ENCODE measurements at places on chromosomes 7 and 10. TPM values are rescaled to one million over a fixed set of nuclear protein-coding genes. Genes with fewer than 3 reads are reported as not detected.

The SPDYE2 gene
- total RNA-seq = not detected

The LRRD1 gene
- total RNA-seq = not detected

The PAX4 gene
- not detected for total RNA-seq

The ZNF503 gene
- 28.8 TPM for total RNA-seq

The SHOC2 gene
- total RNA-seq = 49.6 TPM

The UPK3B gene
- 7.6 TPM for total RNA-seq

The HEPACAM2 gene
- not detected for total RNA-seq

The TRIM73 gene
- 5.2 TPM for total RNA-seq

The SUV39H2 gene
- total RNA-seq = not detected

The WDR86 gene
- total RNA-seq = 4.0 TPM

The RARRES2 gene
- 144 TPM for total RNA-seq

The PRPS1L1 gene
- not detected for total RNA-seq

GRCh38 chr10:126126866-126127265 is 230.5 kb downstream of the FANK1 start:
- no peak for DNase-seq

- DNase-seq = no peak
Measured at GRCh38 chr7:159115601-159116501, 28.8 kb downstream of the VIPR2 start.

- no peak for DNase-seq
Measured at GRCh38 chr7:133940368-133940767, 186.8 kb upstream of the LRGUK start.

DNA sequence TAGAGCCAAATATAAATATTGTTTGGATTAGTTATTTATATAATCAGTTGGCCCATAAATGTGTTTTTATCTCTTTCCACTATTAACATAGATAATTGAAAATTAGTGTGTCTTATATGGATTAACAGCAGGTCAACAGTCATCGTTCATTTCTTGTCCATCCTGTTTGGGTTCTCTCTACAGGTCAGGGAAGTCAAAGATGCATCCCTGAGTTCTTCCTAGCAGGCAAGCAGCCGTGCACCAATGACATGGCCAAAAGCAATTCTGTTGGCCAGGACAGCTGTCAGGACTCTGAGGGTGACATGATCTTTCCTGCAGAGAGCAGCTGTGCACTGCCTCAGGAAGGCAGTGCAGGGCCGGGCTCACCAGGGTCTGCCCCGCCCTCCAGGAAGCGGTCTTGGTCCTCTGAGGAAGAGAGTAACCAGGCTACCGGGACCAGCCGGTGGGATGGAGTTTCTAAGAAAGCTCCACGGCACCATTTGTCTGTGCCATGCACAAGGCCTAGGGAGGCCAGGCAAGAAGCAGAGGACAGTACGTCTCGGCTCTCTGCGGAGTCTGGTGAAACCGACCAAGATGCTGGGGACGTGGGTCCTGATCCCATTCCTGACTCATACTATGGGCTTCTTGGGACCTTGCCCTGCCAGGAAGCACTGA is 15.9 kb downstream of the FBH1 start:
- DNase-seq = no peak

GRCh38 chr7:137546671-137547070 is 203.1 kb upstream of the PTN start:
- no peak for DNase-seq

GRCh38 chr10:5818894-5819293 is 5.7 kb upstream of the GDI2 start:
- DNase-seq = no peak

- DNase-seq = no peak
Measured at GRCh38 chr10:25178411-25178810, 3.6 kb downstream of the GPR158 start.

DNA sequence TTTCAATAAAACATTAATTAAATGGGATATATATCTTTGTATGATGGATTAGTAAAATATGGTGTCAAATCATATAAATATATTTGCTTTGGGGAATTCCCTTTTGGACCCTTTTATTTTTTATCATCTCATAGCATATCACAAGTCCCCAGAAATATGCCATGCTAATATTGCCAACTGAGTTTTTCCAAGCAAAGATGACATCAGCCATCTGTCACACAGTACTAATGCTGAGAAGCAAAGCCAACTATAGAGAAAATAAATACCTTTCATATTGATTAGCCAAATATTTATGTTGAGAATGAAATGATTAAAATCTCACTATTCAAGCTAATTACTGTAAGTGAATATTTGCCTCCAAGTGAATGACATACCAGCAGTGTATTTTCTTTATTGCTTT is 575.3 kb downstream of the ETV1 start:
- DNase-seq = no peak

DNA sequence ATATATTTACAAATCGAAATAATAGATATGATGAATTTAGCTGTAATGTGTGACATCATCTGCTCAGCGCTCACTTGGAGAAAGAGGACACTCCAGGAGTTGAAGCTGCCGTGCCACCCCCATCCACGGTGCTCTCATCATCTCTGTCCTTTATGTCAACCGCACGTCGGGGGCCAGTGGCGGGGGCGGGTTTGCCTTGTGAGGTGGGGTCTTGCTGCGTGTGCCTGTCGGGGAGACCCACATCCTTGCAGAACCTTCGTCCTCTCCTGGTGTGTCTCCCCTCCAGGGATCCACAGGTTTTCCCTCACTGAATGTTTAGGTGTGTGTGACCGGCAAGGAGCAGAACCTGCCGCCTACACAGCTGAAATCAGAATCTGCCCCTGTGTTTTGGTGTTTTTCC is 71.6 kb downstream of the INPP5A start:
- DNase-seq = peak; percentile 62

GRCh38 chr10:93806903-93807302 is 49.2 kb downstream of the LGI1 start:
- no peak for DNase-seq

DNA sequence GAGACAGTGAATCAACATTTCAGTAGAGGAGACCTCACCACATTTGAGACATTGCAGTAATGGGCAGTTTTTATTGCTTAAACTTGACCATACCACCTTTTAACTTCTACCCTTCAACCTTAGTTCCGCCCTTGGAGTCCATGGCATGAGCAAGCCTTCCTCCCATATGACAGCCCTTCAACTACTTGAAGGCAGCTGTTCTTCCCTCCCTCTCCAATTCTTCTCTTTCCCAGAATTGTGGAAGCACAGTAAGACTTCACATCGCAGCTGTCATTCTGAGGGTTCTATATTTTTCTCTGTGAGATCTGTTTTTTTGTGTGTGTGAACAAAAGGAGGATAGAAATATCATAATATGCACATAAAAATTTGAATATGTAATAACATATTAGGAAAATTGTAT is 2.2 kb upstream of the TSPAN12 start:
- no peak for DNase-seq

DNA sequence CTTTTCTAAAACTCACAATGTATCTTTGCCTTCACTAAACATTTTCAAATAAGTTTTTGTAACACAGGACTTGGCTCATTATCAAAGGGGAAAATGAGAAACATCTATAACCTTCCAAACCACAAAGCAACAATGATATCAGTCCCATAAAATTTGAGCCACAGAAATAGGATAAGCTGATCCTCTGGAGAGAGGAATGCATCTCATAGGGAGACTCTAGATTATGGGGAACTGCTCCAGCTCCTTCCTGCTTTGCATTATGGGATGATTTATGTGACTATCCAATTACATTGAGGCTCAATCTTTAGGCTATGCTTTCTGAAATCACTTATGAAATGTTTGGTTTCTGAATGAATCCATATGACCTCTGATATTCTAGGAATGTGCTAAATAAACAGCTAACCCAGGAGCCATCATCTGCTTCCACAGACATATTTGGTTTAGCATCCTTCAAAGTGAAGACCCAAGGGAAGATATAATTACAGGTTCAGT is 70.4 kb downstream of the CUBN start:
- no peak for DNase-seq

- no peak for DNase-seq
Measured at GRCh38 chr7:117384688-117385362, 42.5 kb downstream of the ASZ1 start.

DNA sequence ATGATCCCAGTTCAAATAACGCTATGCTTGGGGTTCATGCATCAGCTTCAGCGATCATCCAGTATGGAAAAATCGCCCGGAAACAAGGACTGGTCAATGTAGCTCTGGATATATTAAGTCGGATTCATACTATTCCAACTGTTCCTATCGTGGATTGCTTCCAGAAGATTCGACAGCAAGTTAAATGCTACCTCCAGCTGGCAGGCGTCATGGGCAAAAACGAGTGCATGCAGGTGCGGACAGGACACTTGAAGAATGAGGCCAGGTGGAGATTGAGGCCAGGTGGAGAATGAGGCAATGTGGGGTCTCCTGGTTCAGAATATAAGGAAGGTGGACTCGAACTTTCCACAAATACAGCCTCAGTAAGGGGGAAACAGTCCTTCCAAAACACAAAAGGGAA is 105.8 kb downstream of the TRRAP start:
- no peak for DNase-seq

- no peak for DNase-seq
Measured at GRCh38 chr10:11411926-11412545, 199.4 kb downstream of the USP6NL start.

GRCh38 chr7:120431016-120431415 is 158.0 kb downstream of the KCND2 start:
- DNase-seq = no peak

GRCh38 chr7:149880638-149881311 is 7.0 kb downstream of the ATP6V0E2 start:
- no peak for DNase-seq

GRCh38 chr7:25578991-25579777 is 350.9 kb upstream of the NPVF start:
- no peak for DNase-seq

DNA sequence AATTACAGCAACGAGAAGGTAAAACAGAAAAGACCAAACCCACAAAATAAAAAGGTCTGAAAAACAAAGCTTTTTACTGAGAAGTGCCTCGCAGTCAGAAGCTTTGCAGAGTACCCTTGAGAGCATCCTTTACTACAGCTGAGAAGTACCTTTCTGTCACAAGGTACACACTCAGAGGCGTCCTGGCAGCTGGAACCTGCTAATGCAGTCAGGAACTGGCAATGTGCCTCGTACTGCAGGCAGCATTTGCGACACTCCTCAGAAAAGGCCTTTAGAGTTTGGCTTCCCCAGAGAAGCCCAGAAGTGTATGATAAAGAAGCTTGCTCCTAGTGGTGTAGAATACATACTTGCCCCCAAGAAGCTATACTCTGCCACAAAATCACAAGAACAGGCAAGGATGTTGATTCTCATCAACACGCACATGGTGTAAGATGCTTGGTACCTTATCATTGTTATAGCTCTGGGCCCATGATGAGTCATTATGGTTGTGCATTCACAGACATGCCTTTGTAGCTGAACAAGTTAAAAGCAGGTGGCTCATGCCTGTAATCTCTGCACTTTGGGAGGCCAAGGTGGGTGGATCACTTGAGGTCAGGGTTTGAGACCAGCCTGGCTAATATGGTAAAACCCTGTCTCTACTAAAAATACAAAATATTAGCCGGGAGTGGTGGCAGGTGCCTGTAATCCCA is 2.0 kb upstream of the GTPBP4 start:
- no peak for DNase-seq

DNA sequence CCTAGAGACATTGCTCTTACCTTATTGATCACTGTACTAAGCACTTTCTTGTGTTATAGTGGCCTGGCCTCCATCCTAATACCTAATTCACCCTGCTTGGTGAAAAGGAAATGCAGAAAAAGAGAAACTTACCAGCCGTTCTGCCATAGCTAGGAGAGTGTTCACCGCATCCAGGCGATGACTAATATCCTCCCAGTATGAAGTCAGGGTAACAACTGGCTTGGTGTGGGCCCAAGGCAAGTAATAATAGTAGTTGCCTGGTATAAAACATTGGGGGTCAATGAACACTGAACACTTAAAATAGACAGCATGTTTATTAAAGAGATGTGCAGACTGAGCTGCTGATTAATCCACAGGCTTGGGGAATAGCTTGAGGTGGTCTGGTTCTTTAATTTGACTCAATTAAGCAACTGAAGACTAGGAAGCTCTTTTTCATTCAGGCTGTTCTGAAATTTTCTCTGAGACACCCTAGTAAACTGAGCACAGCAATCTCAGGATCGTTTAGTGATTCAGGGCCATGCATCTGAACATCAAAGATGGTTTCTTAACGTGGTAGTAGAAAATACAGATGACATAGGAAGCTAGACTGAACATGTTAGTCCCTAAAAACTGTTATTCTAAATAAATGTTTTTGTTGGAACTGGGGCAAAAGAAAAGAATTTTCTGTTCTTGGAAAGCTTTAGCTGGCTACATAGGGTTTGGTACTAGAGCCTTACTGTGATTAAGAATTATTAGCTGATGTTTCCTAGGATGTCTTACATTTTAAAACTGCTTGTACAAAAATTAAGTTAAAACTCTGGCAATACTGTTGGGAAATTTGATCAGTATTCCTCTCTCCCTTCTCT is 102.2 kb downstream of the MYOF start:
- DNase-seq = peak; percentile 77

DNA sequence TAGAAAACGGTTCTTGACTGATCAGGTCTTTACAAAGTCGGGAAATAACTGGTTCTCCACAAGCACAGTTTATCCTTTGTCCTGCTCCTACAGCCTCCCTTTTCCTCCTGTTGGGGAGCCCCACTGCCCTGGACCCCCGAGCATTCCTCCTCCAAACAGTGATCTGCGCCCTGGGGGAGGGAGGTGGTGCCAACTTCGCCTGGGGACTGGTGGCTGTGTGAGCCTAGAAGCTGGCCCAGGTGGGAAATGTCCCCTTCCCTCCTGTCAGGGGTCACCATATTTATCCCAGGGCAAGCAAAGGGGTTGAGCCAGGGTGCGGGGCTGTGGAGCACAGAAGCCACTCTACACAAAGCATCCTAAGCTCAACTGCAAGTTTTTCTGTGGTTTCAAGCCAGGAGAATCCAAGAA is 5.2 kb downstream of the HMX3 start:
- no peak for DNase-seq

- no peak for DNase-seq
Measured at GRCh38 chr10:132920101-132920925, 22.1 kb downstream of the CFAP46 start.

- no peak for DNase-seq
Measured at GRCh38 chr7:17307000-17307399, 8.5 kb downstream of the AHR start.

- DNase-seq = no peak
Measured at GRCh38 chr10:63213489-63213888, 80.4 kb downstream of the NRBF2 start.
